Activated naive CD4-positive, alpha-beta T cell treated with anti-CD3 and anti-CD28 coated beads for 36 hours (primary cell): ENCODE measurements at places on chromosomes 4 and X.

DNA sequence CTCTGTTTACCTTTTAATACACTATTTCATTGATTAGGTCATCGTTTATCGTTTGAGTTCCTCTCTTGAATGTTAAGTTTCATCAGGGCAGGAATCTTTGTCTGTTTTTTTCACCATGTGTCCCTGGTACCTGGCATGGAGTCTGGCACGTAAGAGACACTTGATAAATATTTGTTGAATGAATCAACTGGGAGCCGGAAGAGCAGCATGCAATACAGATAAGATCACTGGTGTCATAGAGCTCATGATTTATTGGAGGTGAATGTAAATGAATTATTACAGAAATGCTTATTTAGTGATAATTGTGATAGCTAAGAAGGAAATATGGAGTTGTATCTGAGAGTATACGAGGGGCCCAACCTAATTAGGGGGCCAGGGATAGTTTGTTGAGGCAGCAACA lies 62.8 kb downstream of the UCHL1 start:
- no peak overlapping the region for H3K27ac ChIP-seq
- H3K27me3 ChIP-seq: no peaks in the 10 kb centered on the region
- no peak overlapping the region for H3K4me3 ChIP-seq
- H3K4me1 ChIP-seq: no peaks in the 10 kb centered on the region

DNA sequence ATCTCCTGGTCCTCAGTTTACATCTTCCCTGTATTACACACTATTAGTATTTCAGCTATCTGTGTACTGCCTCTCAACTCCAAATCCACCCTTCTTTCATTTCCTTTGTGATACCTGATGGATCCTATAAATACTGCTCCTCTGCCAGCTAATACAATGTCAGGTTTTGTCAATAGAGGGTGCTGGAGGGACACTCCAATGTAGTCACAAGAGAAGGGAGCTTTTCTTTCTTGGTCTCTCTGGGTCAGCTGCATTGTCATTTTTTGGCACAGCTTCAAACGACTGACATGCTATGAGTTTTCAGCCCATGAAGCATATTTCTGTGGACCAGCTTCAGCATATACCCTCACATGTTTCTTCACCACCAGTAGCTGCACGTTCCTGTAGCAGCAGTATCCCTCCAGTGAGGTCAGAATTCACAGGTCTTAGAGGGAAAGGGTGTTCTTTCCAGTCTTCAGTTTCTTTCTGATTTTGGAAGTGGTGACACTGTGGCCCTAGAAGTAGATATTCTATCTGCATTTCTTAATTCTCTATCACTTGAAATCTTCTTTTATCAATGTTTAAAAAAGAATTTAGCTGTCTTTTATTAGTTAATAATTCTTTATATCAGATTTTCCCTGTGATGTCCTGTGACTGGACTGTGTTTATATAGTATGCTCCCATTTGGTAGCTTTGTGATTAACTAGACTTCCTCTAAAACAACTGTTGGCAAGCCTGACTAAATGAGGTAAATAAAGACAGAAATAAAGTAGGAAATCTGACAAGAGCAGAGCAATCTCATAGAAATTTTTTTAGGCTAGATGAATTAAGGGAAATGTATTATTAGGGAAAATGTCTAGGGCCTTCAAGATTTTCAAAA lies 60.6 kb downstream of the GABRA2 start:
- no peak overlapping the region for H3K27ac ChIP-seq
- H3K4me3 ChIP-seq: no peak overlapping the region
- peak; percentile 5 for DNase-seq
- H3K4me1 ChIP-seq: no peaks in the 10 kb centered on the region

DNA sequence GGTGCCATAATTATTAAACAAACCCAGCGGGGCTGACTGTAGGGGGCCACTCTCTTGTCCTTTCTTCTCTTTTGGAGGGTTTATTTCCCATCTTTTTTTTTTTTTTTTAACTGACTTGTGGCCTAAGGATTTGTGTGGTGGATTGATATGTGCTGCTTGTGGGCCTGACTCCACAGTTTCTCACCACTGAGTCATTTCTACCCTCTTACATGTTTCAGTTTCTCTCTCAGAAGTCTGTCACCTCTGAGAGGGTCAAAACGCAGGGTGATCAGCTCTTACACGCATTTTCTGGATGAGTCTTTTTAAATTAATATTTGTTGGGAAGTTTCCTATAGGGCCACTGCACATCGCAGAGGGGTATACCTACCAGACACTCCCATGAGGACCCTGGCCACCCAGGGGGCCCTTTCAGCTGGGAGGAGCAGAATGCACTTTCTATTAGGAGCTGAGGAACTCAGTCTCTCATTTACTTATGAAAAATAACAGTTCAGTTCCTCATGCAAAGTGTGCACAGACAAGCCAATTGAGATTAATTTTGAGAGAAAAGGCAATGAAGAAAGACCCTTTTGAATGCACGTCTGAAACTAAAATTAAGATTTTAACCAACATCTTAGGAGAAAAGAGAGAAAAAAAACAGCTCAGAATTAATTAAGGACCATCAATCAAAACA lies 407.9 kb downstream of the TECRL start:
- H3K4me3 ChIP-seq: no peak overlapping the region
- no peaks in the 10 kb centered on the region for H3K36me3 ChIP-seq
- DNase-seq: no peak
- no peaks in the 10 kb centered on the region for H3K27me3 ChIP-seq
- H3K27ac ChIP-seq: no peak overlapping the region

DNA sequence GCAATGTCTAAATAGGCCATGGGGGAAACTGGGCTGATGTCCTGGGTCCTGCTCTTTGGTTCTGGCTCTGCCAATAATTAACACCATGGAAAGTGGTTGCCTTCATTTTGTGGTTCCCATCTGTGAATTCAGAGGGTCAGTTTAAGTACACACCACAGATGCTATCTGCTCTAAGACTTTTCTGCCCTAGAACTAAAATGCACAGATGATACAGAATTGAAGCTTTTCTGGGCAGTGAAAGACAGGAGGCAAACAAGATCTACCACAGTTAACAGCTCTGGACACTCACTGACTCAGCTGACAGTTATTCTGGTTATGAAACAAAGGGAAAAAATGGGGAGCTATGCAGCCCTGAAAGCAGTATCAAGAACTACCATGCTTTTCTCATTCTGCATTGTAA lies 37.3 kb downstream of the APBB2 start:
- H3K27ac ChIP-seq: no peak overlapping the region
- peaks cover 18% of the 10 kb centered on the region for H3K27me3 ChIP-seq
- H3K36me3 ChIP-seq: no peaks in the 10 kb centered on the region

- no peaks in the 10 kb centered on the region for H3K36me3 ChIP-seq
- H3K4me1 ChIP-seq: no peaks in the 10 kb centered on the region
- H3K4me3 ChIP-seq: no peak overlapping the region
- no peak overlapping the region for H3K27ac ChIP-seq
Measured at GRCh38 chrX:107565931-107566603, 62.2 kb upstream of the PRPS1 start.

- no peaks in the 10 kb centered on the region for H3K4me1 ChIP-seq
- no peaks in the 10 kb centered on the region for H3K36me3 ChIP-seq
- no peak overlapping the region for H3K27ac ChIP-seq
- H3K4me3 ChIP-seq: no peak overlapping the region
- H3K27me3 ChIP-seq: no peaks in the 10 kb centered on the region
Measured at GRCh38 chr4:186757696-186758355, 34.2 kb upstream of the FAT1 start.

- H3K27ac ChIP-seq: no peak overlapping the region
- DNase-seq: no peak
- peaks cover 43% of the 10 kb centered on the region for H3K4me1 ChIP-seq
- no peaks in the 10 kb centered on the region for H3K36me3 ChIP-seq
- no peak overlapping the region for H3K4me3 ChIP-seq
Measured at GRCh38 chr4:83209419-83209818, 75.2 kb downstream of the COQ2 start.

GRCh38 chr4:119314356-119314755 lies 7.6 kb downstream of the FABP2 start:
- H3K36me3 ChIP-seq: no peaks in the 10 kb centered on the region
- no peaks in the 10 kb centered on the region for H3K4me1 ChIP-seq
- H3K27me3 ChIP-seq: no peaks in the 10 kb centered on the region

DNA sequence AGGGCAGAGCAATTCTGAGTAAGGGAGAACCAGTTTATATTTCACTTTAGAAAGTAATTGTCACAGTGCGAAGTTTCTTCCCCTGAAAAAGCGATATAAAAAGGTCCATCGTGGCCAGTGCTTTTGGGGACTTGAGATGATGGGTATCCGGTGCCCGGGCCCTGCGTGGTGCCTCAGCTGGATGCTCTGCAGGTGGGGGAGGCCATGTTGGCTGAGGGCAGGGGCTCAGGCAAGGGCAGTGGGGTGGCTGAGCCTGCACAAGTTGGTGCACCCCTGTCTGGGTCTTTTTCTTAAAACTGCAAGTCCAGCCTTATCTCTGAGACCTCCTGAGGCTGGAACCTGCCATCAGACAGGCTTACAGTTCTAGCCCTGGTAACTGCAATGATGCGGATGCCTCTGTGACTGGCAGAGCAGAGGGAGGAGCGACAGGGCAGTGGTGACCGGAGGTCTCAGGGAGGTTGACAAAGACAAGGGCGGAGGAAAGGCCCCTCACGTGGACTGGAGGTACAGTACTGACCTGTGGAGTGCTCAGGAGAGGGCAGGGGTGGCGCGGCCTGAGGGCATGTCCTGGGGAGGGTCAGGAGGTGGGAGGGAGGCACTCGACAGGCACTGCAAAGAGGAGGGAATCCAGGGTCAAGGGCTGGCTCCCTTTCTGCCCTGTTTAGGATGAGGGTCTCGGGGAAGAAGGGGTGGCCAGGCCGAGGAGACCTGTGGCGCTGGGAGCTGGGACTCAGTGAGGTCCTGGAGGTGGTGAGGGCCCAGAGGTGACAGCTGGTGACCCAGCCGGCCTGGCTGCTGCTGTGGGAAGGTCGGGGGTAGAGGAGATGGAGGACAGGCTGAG lies 1.8 kb downstream of the RGS12 start:
- H3K27me3 ChIP-seq: no peaks in the 10 kb centered on the region
- DNase-seq: no peak
- H3K4me1 ChIP-seq: peaks cover 9% of the 10 kb centered on the region
- H3K4me3 ChIP-seq: peak overlapping the region; percentile 13
- no peaks in the 10 kb centered on the region for H3K36me3 ChIP-seq

- H3K27ac ChIP-seq: no peak overlapping the region
- peaks cover 24% of the 10 kb centered on the region for H3K4me1 ChIP-seq
- no peak overlapping the region for H3K4me3 ChIP-seq
- no peak for DNase-seq
- peaks cover 11% of the 10 kb centered on the region for H3K36me3 ChIP-seq
- peaks cover 75% of the 10 kb centered on the region for H3K27me3 ChIP-seq
Measured at GRCh38 chr4:173502282-173502681, 27.7 kb downstream of the HAND2 start.

GRCh38 chr4:126338548-126338947 lies 1023.8 kb downstream of the FAT4 start:
- DNase-seq: no peak
- H3K27ac ChIP-seq: no peak overlapping the region
- H3K4me1 ChIP-seq: no peaks in the 10 kb centered on the region
- no peak overlapping the region for H3K4me3 ChIP-seq
- H3K36me3 ChIP-seq: no peaks in the 10 kb centered on the region
- no peaks in the 10 kb centered on the region for H3K27me3 ChIP-seq

GRCh38 chr4:89314291-89314690 lies 6.7 kb upstream of the GPRIN3 start:
- no peaks in the 10 kb centered on the region for H3K27me3 ChIP-seq
- no peaks in the 10 kb centered on the region for H3K36me3 ChIP-seq
- peaks cover 43% of the 10 kb centered on the region for H3K4me1 ChIP-seq
- no peak for DNase-seq
- no peak overlapping the region for H3K4me3 ChIP-seq
